ENCODE measurements at places on chromosomes 2 and 18.

DNA sequence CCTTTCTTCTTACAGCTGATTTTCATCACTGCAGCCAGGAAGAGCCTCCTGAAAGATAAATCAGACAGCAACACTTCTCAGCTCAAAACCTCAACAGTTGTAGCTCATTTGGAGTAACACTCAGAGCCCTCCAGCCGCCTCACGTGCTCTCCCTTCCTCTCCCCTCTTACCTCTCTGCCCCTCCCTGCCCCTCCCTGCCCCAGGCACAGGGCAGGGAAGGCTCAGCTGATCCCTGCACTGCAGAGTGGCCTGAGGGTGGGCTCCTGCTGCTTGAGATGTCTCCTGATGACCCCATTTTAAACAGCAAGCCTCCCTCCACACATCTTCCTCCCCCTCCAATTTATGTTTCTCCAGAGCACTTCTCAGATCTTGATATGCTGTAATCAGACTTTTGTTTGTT is 54.4 kb downstream of the SH3YL1 start:
- DNase-seq = no peak

DNA sequence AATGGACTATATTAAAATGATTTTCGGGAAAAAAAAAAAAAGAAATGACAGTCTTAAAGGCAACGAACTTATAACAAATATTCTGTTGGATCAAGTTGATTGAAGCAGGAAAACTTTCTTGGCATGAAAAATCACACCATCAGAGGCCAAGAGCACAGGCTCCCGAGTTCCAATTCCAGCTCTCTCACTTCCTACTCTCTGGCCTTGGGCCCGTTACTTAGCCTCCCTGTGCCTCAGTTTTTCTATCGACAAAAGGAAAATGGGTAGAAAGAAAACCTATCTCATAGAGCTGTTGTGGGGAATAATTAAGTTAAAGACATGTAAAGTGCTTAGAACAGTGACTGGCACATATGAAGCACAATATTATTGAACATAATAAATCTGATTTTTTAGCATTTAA is 74.2 kb downstream of the HNRNPLL start:
- no peak for DNase-seq

GRCh38 chr2:64695721-64696261 is 42.1 kb upstream of the SERTAD2 start:
- DNase-seq = no peak

DNA sequence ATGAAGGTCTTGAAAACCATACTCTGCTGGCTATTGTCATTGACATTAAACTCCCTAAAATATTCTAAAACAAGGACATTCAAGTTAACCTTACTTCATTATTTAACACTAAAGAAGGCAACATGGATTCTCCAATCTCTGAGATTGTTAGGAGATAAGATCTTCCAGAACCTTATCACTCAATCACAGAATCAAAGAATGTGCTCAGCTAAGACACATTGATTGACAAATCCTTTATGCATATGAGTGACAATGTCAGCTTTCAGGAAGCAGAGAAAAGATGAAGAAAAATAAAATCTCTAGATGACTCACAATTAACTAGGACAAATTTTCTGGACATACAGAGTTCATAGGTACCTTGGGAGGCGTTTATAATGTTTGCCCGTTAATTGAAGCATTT is 787.2 kb downstream of the TSN start:
- DNase-seq = no peak

DNA sequence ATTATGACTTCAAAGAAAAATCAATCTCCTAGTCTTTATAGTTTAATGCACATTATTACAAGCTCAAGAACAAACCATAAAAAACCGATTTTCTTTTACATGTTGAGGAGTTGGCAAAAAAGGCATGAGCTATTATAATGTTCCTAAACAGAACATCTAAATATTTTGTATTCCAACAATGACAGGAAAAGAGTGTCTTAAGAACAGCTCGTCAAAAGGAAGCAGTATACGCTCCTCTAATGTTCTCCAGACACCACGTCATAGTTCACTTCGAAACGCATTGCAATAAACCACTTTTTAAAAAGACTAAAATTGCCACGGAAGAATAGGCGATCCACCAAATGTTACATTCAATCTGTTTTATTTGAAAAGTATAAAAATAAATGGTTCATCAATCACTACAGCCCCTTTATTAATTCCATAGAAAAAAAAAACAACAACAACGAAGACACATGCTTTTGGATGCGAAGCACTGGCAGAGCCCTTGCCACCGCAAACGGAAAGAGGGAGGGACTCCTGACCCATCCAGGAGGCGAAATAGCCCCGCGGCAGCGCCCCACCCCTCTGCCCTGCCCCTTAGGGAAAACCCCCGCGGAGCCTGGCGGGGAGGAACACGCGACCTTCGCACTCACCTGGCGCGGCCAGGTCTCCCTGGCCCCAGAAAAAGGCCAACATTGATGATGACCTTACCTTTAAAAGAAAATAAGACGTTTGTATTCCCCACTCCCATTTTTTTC is 45.8 kb downstream of the MBP start:
- no peak for DNase-seq

- DNase-seq = no peak
Observed at GRCh38 chr2:36079793-36080192, 275.8 kb upstream of the CRIM1 start.

- no peak for DNase-seq
Observed at GRCh38 chr18:27704736-27705361, 472.1 kb downstream of the CDH2 start.

- no peak for DNase-seq
Observed at GRCh38 chr2:27962006-27962405, 71.5 kb downstream of the BABAM2 start.

DNA sequence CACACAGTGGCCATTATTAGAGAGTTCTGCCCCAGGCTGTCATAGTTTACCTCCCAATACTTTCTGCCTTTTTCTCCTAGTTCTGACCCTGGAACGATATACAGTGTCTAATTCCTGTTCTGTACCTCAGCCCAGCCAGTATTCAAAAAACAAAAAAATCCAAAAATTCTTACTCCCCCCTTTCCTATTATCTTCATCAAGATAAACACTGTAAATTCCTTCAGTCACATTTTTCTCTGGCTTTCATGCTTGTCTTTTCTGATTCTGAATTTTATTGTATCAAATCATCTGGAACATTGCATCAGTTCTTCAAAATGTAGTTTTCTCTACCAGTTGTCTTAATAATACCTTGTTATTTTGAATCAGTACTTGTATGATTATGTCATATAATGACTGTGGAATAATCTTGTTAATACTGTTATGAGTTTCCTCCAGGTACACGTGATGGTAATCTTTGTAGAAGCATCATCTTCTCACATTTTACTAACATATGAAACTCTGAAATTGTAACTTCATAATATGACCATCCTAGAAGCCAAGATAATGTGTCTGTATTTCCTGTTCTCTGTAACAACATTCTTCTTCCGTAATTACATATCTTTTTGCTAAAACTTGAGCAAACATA is 79.0 kb upstream of the NOSTRIN start:
- no peak for DNase-seq

Measured in stimulated activated CD8-positive, alpha-beta memory T cell treated with anti-CD3 and anti-CD28 coated beads, Interleukin-2, amount 100 ng/mL, for 1 hour (primary cell).